ENCODE measurements at places on chromosomes 11 and 22. TPM values are rescaled to one million over a fixed set of nuclear protein-coding genes. Genes with fewer than 3 reads are reported as not detected.

Gene HOATZ
- total RNA-seq = not detected

Gene OR5B21
- not detected for total RNA-seq

Gene CARD18
- not detected for total RNA-seq

Gene KDM4D
- total RNA-seq = 1.2 TPM

Gene APOL5
- not detected for total RNA-seq

Measured in Caco-2 (cell line).